ENCODE measurements at places on chromosomes 2 and 18.

DNA sequence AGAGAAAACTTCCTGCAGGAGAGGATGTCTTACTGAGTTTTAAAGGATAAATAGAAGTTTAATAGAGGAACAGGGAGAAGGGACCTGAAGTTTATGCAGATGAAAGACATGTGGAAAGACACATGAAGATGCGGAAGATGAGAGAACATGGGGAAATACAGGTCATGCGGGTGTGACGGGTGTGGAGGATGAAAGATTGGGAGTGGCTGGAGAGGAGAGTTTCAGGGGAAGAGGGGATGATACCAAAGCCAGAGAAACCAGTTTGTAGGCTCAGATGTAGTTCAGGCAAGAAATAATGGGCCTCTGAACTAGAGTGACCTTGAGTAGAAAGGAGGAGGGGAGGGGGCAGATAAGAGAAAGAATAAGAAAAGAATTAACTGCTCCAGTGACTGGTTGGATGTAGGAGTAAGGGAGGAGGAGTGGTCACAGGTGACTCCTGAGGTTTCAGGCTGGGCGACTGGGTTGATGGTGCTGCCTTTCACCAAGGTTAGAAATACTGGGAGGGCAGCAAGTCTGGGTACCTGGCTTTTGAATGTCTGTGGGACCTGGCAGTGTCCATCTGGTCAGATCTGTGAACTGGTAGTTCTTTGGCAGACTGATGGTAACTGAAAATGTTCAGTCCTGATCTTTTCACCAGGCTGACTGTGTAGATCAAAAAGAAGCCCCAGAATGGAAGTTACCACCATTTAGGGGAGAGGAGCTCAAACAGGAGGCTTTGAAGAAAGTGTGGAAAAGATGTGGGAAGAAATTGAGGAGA is 69.4 kb downstream of the TET3 start:
- peak; percentile 11 for DNase-seq

DNA sequence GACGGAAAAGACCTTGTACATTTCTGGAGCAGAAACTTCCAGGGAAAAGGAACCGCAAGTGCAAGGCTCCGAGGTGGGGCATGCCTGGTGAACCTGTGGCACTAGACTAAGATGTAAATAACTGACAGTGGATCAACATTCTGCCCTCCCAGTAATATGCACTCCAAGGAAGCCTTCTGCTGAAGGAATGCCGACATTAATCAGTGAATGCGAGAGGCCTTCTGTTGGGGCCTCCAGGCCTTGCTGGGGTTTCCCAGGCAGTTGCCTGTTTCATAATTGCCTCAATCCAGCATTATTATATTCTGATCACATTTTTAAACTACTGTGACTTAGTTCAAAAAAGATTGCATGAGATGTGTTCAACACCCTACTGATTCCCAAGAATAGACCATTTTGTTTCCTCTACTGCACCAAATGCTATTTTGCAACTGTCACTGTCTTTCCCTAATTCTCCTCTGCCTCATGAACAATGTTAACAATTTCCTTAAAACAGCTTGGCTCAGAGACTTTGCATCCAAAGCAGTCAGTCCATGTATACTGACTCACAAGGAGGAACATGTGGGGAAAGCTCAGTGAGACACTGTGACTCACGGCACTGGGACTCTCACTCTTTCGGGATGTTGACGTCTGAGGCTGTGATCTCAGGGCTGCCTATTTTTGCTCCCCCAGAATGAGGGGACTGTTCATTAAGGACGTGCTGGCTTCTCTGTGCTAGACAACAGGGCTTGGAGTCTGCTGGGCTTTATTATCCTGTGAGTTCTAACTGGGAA is 10.5 kb upstream of the DSG2 start:
- no peak for DNase-seq

- no peak for DNase-seq
Measured at GRCh38 chr2:167988296-167988695, 259.1 kb downstream of the STK39 start.

GRCh38 chr2:15912203-15912602 is 28.1 kb upstream of the MYCN start:
- DNase-seq: no peak

DNA sequence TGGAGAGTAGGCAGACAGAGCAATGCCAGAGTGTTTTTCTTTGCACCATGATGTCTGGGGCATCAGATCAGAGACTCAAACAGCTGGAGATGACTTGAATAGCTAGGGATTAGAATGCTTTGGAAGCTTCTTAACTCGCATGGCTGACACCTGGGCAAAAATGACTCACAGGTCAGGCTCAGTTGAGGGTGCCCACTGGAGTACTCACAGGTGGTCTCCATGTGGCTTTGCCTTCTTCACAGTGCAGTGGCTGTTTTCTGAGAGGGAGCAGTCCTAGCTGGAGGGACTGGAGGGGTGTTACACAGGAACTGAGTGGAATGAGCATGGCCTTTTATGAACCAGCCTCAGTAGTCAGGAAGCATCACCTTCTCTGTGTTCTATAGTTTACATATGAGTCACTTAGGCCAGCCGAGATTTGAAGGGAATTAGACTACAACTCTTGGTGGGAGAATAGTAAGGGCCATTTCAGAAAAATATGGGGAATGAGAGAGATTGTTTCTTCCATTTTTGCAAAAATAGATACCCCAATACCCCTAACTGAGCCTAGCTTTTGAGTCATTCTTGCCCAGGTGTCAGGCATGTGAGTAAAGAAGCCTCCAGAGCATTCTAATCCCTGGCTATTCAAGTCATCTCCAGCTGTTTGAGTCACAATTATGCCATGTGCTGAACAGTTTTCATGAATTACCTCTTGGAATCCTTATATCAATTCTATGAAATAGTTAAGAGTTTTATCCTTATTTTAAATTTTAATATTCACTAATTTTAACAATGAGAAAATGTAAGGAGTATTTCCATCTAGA is 7.1 kb upstream of the PPP1R1C start:
- no peak for DNase-seq

DNA sequence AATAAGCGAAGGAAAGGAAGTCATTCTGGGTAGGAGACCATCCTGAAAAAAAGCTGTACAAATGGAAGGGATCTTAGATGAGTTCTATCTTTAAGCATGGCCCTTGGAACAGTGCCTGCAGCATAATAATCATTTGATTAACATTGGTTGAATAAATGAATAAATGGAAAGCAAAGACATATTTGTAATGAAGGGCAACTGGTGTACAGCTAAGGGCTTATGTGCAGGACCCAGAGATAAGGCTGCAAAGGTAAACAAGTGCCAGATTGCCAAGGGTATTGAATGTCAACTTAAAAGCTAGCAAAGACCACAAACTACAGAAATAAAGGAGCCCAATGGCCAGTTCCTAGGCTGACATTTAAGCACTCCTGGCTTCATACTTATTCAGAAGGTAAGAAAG is 19.4 kb downstream of the IMMT start:
- no peak for DNase-seq

DNA sequence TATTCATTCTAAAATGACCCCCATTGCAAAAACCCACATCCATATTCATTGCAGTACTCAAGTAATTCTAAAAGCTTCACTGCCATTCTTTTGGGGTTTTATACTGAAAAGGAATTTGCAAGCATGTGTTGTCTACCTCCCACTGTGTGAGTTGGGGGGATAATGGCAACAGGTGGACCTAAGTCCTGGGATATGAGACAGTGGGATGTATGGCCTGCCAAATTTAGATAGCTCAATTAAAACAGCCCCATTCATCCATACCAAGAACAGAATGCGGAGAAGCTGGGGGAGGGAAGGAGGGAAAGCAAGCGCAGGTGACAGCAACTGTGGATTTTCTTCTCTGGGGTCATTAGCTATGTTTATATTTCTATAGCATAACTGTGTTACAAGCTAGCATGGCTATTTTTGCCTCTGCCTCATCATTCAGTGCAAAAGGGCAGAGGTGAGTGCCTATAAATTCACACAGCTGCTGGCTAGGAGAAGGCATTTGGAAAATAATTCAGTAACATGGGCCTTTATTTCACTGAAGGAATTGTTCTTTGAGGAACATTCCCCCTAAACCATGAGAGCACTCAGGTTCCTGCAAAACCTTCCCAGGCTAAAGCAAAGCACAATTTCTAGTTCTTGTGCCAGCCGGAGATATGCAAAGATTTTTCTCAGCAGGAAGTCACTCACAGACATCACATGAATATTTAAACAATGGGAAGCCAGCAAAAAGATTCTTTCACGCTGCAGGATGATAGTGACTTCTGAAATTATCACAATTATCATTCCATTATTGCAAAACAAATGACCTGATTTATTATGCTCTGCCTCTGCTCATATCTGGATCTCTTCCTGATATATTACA is 393.9 kb upstream of the ACVR2A start:
- DNase-seq: no peak

- no peak for DNase-seq
Measured at GRCh38 chr2:44136252-44136651, 32.4 kb upstream of the PPM1B start.

- DNase-seq: no peak
Measured at GRCh38 chr18:22913861-22914260, 19.3 kb upstream of the RBBP8 start.

- DNase-seq: no peak
Measured at GRCh38 chr2:123144082-123144481, 881.0 kb upstream of the CNTNAP5 start.

DNA sequence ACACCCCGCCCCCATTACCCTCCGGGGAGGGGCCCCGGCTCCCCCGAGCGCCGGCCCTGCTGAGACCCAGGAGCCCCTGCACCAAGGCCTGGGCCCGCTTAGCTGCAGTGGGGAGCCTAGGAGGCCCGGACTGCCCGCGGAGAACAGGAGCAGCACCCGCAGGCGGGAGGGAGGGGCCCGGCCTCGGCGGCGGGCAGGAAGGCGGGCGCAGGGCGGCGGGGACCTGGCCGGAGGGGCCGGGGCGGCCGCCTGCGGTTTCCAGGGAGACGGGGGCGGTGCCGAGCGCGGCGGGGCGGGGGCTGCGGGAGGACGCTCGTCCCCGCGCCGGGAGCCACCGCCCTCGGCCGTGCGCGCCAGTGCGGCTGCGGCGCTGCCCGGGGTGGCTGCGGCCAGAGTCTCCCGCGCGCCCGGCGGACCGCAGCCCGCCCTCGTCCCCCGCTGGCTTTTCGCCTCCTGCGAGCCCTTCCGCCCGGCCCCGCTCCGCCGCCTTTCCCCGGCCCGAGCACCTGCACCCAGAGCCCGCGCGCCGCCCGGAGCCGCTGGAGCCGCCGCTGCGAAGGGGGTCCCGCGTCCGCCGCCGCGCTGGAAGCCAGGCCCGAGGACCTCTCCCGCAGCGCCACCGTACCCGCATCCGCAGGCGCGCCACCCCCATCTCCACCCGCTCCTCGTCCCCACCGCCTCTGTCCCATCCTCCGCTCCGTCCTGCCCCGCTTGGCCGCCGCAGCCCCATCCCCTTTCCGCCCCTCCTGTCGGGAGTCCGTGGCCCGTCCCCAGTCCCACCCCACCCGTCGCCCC is 17.2 kb downstream of the GPC1 start:
- DNase-seq: peak; percentile 12

DNA sequence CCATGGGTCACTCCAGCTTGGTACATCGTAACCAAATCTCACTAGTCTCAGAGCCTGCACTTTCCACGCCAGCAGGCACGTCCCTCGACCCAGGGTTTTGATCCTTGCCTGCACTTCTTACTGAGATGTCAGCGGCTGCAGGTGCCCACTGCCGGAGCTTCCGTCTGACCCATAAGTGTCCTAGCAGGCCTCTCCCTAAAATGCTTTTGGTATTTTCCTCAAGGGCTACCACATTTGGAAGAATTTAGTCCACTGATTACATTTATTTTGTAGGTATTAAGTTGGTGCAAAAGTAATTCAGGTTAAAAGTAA is 175.0 kb upstream of the FBXO11 start:
- no peak for DNase-seq

DNA sequence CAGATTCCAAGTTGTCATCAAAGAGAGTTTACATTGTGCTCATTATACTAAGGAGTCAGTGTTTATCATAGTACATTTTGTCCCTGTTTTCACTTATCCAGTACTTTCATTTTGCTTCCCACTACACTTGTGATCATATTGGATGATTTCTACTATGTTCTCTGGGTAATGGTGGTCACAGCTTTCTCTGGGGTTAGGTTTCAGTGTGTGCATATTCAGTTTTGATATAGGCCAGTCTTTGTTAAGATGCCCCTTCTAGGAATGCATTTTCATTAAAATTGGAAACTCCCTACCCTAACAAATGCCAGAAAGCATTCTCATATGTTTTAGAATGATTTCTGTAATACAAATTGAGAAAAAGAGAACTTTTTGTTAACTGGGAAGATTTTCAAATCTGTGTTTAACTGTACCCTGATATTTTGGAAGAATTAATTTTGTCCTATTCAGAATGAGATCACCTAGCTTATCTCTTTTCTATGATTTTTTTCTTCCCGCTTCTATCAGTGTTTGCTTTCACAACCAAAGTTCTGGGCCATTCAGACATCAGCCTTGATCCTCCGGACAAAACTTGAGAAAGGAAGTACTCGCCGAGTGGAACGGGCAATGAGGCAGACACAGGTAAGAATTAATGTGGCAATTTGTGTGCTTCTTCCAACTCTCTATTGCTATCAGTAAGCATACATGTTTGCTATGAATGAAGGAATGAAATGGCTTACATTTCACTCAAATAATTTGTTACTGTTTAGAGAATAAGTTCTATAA is 74.6 kb downstream of the TTC27 start:
- DNase-seq: no peak

GRCh38 chr18:49227441-49228165 is 232.8 kb downstream of the DYM start:
- peak; percentile 25 for DNase-seq

DNA sequence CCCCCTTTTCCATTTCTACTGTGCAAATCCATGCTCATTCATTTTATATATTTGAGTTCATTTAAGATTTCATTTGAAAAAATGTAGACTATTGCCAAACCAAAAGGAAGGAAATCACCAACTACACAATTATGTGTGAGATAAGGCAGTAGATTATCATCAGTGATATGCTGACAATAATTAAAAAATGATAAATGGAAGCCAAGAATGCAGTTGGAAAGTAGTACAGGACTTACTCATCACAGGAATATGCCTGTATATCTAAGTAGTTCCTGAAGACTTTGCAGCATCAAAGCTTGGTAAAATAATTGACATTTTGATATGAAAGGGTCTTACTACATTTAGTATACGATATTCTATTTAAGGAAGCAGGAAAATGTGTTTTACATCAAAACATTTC is 166.1 kb upstream of the OTX1 start:
- DNase-seq: no peak

- DNase-seq: no peak
Measured at GRCh38 chr2:34003795-34004194, 404.7 kb upstream of the FAM98A start.

DNA sequence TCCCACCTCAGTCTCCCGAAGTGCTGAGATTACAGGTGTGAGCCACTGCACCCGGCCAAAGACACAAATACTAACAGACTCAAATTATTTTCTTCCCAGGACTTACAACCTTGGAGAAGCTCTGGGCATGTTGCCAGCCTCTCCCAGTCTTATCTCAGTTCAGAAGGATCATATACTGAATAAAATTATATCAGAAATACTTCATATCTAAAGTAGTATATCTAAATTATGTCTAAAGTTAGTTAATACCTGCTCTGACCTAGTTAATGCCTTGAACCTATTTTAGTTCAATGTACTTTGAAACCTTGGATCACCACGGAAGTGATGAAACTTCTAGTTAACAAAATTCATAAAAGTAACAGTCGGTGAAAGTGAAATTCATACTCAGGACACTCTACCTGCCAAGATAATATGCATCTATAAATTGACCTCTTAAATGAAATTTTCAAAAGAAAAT is 34.4 kb upstream of the CYBRD1 start:
- DNase-seq: no peak
